Right cardiac atrium (tissue), 5 donors: ENCODE measurements at places on chromosomes 6 and 20. TPM values are rescaled to one million over a fixed set of nuclear protein-coding genes. Genes with fewer than 3 reads are reported as not detected.

DNA sequence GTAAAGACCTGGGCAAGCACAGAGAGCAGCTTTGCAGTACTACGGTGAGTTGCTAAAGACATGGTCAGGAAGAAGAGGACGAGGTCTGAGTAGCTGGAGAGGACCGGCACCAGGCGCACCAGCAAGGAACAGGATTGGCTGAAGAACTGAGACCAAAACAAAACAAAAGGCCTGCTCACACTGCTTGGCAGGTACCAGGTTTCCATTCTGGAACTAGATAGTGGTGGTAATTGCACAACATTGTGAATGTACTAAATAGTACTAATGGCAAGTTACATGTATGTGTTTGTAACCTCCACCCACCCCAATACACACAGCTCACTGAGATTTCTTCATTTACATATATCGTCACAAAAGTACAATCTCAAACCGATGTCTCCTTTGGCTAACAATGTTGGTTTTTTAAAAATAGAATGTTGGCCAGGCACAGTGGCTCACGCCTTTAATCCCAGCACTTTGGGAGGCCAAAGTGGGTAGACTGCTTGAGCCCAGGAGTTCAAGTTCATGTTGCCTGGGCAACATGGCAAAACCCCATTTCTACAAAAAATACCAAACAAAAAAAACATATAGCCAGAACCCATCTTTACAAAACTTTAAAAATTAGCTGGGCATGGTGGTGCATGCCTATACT is 32.5 kb upstream of the LYRM2 start:
- DNase-seq, result no peak

- DNase-seq, result no peak
These were observed 158.6 kb upstream of the MLN start for GRCh38 chr6:33962246-33963027.

DNA sequence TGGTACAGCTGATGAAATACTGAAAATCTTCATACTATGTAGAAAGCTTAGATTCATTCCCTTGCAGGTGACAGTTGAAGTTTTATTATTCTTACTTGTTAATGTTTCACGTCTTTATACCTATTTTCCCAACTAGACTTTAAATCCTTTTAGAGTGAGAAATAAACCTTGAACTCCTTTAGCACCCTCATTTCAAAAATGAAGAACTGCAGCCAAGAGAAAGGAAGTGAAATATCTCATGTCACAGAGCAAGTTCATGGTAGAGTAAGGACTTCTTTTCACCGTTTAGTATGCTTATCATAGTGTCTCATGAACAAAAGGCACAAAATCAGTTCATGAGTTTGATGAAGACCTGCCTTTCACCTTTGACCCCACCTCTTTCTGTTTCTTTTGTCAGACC is 38.5 kb downstream of the ORC3 start:
- no peak for DNase-seq

The SYNE1 gene
- polyA plus RNA-seq, result 71.7 TPM

The MYL9 gene
- polyA plus RNA-seq, result 1,393 TPM
